ENCODE measurements at places on chromosomes 4 and X.

- no peak for DNase-seq
Observed at GRCh38 chr4:124035364-124036041, 638.9 kb downstream of the SPRY1 start.

DNA sequence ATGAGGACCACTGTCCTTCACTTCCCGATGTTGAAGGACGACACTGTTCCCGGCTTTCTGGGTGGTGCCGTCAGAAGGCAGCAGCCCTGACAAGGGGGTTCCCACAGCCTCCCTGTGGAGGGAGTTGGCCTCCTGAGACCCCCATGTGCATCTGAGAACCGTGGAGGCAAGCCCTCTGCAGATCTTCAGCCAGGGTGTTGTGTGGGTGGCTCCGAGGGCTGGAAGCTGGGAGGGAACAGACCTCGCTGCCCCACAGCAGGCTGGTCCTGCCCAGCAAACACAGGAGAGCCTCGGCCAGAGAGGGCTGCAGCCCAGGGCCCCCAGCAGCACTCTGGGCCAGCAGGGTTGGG is 16.2 kb downstream of the DGKQ start:
- no peak for DNase-seq

GRCh38 chr4:182427554-182427953 is 184.4 kb downstream of the TENM3 start:
- DNase-seq, result no peak

DNA sequence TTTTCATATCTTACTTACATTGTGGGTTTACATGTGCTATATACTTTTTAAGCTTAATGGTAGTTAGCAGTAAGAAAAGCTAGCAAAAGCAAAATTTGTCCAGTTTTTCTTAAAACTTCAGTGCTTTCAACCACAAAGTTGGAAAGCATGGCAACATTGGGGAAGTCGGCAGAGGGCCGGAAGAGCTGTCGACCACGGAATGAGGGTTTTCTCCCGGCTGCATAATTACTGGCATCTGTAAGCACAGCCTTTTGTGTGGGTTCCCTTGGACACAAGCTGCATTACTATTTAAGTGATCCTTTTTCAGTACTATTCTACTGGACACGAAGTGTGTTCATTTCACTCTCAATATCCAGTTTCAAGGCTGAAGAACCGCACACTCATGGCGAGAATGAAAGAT is 560.4 kb downstream of the ANKRD50 start:
- DNase-seq, result no peak

DNA sequence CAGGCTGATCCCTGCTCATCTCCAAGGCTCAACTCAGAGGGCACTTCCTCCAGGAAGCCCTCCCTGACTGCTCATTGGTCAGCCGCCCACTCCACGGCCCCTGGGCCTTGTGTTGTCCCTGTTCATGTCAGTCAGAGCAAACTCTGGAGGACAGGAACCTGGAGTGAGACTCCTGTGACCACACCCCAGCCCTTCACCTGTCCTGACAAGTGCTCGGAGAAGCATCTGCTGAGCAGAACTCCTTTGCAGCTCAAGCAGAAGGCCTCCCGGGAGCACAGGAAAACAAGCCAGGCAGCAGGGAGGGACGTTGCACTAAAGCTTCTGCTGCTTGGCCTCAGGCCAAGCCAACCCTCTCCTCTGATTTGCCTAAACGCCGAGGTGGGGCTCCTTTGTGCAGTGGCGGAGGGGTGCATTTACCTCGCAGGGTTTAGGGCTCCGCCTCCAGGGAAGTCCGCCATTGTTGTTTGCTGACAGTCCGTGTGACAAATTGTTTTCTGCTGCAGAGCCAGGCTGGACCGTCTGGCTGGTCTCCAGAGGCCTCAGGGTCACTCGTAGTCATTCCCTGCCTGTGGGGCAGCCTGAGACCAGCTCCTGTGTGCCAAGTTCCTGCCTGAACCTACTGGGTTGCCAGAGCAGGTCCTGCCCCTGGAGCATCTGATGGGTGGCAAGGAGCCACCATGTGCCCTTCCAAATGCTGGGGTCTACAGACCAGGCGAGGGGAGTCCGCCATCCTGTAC is 61.8 kb downstream of the C4orf50 start:
- DNase-seq, result no peak

GRCh38 chr4:47510506-47511143 is 25.6 kb downstream of the ATP10D start:
- no peak for DNase-seq

DNA sequence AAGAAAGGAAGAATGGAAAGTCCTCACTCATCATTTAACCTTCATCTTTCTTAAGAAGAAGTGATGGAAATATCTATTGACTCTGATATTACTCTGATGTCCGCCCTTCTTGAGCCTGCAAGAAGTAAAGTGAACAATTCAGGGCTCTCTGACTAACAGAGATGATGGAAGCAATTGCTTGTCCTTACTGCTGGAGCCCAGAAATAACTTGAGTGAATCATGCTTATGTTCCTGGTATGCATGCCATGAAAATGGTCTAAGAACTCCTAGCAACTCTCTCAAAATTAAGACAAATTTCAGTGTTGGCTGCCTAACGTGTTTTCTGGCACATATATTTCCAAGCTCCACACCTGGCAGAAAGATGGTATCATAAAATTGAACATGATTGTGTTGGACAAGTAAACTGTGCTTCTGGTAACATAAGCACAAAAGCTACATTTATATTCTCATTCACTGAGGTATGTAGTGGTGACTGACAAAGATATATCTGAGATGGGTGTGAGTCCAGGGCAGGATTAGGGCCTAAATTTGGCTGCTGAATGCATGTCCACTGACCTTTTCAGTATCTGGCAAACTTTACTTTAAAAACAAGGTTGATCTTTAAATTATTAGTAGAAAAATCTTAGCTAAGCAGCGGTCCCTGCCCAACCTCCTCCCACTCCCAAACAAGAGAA is 109.2 kb upstream of the OTUD4 start:
- no peak for DNase-seq

DNA sequence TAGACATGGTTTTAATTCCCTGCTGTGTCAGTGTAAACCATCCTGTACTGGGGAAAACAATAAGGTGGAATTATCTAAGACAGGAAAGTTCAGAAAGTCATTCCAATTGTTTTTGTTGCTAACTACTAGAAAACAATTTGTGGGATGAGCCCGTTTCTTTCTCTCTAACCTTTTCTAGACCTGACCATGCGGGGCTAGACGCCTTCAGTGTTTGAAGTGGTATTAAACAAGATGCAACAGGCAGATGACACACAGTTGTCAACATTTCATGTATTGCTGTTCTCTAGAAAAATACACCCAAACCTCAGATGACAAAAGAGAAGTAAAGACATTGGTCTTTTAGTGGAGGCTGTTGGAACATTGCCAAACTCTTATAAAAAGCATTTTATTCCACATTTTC is 105.7 kb downstream of the FRAS1 start:
- DNase-seq, result no peak

DNA sequence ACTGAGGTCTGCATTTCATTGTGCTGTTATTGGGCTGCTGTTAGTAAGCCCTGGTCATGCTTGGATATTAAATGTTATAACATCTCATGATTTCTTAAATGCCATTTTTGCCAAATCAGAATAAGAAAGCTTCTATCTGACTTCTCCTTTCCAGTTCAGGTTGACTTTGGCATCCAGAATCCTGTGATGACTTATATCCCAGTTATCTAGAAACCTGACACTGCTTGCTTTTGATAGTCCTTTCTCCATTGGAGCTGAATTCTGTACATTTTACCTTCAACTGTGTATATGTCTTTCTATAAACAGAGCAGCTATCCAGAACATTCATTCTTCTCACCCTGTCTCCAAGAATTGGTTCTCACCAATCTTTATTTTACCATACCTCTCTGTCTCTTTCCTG is 257.7 kb upstream of the GNPDA2 start:
- DNase-seq, result no peak

All from stimulated activated CD8-positive, alpha-beta memory T cell treated with anti-CD3 and anti-CD28 coated beads, Interleukin-12 subunit alpha, Interleukin-12 subunit beta, amount 100 ng/mL, for 1 hour (primary cell).